ENCODE measurements at places on chromosomes 7 and 10.

- H3K4me3 ChIP-seq, result no peak overlapping the region
- no peak for DNase-seq
- no peaks in the 10 kb centered on the region for H3K4me1 ChIP-seq
- no peaks in the 10 kb centered on the region for H3K36me3 ChIP-seq
- no peaks in the 10 kb centered on the region for H3K27me3 ChIP-seq
Observed at GRCh38 chr10:49441488-49442476, 45.9 kb upstream of the DRGX start.

- H3K4me3 ChIP-seq, result no peak overlapping the region
- H3K4me1 ChIP-seq, result peaks cover 2% of the 10 kb centered on the region
- H3K27ac ChIP-seq, result no peak overlapping the region
- no peaks in the 10 kb centered on the region for H3K27me3 ChIP-seq
- peaks cover 11% of the 10 kb centered on the region for H3K36me3 ChIP-seq
- no peak for DNase-seq
Observed at GRCh38 chr7:130079846-130080394, 9.6 kb downstream of the KLHDC10 start.

- peaks cover 69% of the 10 kb centered on the region for H3K4me1 ChIP-seq
- no peaks in the 10 kb centered on the region for H3K36me3 ChIP-seq
- H3K27me3 ChIP-seq, result no peaks in the 10 kb centered on the region
- no peak overlapping the region for H3K4me3 ChIP-seq
- no peak overlapping the region for H3K27ac ChIP-seq
Observed at GRCh38 chr10:104334561-104334960, 3.7 kb downstream of the ITPRIP start.

GRCh38 chr10:132873395-132873794 is 69.0 kb downstream of the CFAP46 start:
- H3K4me3 ChIP-seq, result no peak overlapping the region
- peaks cover 7% of the 10 kb centered on the region for H3K27me3 ChIP-seq
- no peaks in the 10 kb centered on the region for H3K36me3 ChIP-seq
- H3K27ac ChIP-seq, result no peak overlapping the region
- no peak for DNase-seq

GRCh38 chr7:55193245-55193644 is 171.9 kb upstream of the LANCL2 start:
- H3K4me1 ChIP-seq, result peaks cover 14% of the 10 kb centered on the region
- no peak overlapping the region for H3K4me3 ChIP-seq
- no peaks in the 10 kb centered on the region for H3K27me3 ChIP-seq
- DNase-seq, result no peak
- H3K36me3 ChIP-seq, result peaks cover 13% of the 10 kb centered on the region
- no peak overlapping the region for H3K27ac ChIP-seq

GRCh38 chr10:121525251-121526134 is 72.8 kb downstream of the FGFR2 start:
- DNase-seq, result peak; percentile 82
- no peak overlapping the region for H3K4me3 ChIP-seq
- H3K27me3 ChIP-seq, result peaks cover 46% of the 10 kb centered on the region
- no peaks in the 10 kb centered on the region for H3K36me3 ChIP-seq
- H3K4me1 ChIP-seq, result peaks cover 10% of the 10 kb centered on the region

GRCh38 chr7:142299237-142299781 is 41.5 kb upstream of the PRSS58 start:
- no peak overlapping the region for H3K4me3 ChIP-seq
- H3K36me3 ChIP-seq, result no peaks in the 10 kb centered on the region
- no peaks in the 10 kb centered on the region for H3K4me1 ChIP-seq
- H3K27me3 ChIP-seq, result no peaks in the 10 kb centered on the region
- DNase-seq, result no peak

- no peak overlapping the region for H3K4me3 ChIP-seq
- H3K4me1 ChIP-seq, result no peaks in the 10 kb centered on the region
Observed at GRCh38 chr7:136555933-136556332, 312.5 kb upstream of the CHRM2 start.

DNA sequence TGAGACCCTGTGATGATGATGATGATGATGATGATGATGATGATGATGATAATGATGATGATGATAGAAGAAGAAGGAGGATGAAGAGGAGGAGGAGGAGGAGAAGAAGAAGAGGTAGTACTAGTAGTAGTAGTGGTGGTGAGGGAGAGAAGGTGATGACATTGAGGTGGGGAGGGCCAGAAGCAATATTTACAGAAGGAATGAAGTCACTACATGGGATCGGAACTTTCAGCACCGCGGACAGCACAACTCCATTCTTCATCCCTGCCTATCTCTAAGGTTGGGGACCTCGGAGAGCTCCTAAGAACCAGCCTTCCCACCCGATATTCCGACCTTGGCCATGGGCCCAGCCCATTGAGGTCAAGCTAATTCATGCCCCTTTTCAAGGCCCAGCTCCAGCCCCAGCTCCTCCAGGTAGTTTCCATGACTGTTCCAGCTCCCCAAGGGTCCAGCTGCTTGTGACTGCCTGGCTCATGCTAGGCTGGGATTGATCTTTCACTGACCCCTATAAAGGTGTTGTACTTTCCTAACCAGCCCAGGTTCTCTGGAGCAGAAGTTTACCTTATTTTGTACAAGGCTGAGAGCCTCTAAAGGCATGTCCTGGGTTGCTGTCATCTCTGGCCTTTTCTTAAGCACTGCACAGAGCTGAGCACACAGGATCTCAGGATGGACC is 10.3 kb downstream of the CRHR2 start:
- H3K4me3 ChIP-seq, result no peak overlapping the region
- H3K4me1 ChIP-seq, result no peaks in the 10 kb centered on the region
- H3K36me3 ChIP-seq, result no peaks in the 10 kb centered on the region
- peak; percentile 83 for DNase-seq
- peaks cover 13% of the 10 kb centered on the region for H3K27me3 ChIP-seq

- peaks cover 5% of the 10 kb centered on the region for H3K4me1 ChIP-seq
- no peak overlapping the region for H3K27ac ChIP-seq
- H3K36me3 ChIP-seq, result peaks cover 15% of the 10 kb centered on the region
- no peaks in the 10 kb centered on the region for H3K27me3 ChIP-seq
Observed at GRCh38 chr7:149130572-149131198, 4.6 kb upstream of the ZNF425 start.

- H3K4me1 ChIP-seq, result no peaks in the 10 kb centered on the region
- no peaks in the 10 kb centered on the region for H3K36me3 ChIP-seq
- no peak overlapping the region for H3K4me3 ChIP-seq
Observed at GRCh38 chr7:21134631-21135030, 293.3 kb upstream of the SP4 start.

DNA sequence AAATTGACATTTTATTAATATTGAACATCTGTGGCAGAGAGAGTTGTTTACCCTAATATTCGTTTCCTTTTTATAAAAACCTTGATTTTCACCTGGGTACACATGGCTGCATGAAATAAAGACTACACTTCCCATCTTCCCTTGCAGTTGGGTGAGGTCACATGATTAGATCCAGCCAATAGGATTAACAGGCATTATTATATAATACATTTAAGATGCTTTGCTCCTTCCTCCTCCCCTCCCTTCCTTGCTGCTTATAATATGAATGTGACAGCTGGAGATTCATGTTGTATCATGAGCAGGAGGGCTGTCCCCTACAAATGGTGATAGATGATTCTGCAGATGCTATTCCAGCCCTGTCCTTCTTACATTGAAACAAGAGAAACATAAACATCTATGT is 146.6 kb downstream of the SH2D4B start:
- H3K4me1 ChIP-seq, result no peaks in the 10 kb centered on the region
- H3K27ac ChIP-seq, result no peak overlapping the region
- H3K4me3 ChIP-seq, result no peak overlapping the region

GRCh38 chr7:31058122-31058521 is 6.0 kb downstream of the ADCYAP1R1 start:
- no peak overlapping the region for H3K27ac ChIP-seq
- H3K36me3 ChIP-seq, result no peaks in the 10 kb centered on the region
- H3K4me3 ChIP-seq, result no peak overlapping the region

DNA sequence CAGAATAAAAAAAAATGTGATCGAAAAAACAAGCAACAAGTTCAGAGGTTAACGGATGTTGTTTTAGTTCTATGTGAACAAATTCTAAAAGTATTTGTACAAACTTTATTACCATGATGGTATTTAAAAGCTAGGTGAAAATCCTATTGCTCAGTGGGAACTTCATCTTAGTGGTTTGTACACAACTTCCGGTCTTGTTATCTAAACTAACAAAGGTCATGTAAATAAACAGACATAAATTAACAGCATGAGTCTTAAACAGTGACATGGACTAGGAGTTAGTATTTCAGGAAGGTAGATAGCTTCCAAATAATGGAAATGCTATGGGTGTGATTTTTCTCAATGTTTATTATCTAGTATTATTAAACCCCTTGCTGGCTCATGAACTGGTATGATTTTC is 83.8 kb downstream of the SPAG6 start:
- H3K4me1 ChIP-seq, result peaks cover 20% of the 10 kb centered on the region
- H3K27ac ChIP-seq, result no peak overlapping the region
- peaks cover 4% of the 10 kb centered on the region for H3K27me3 ChIP-seq
- DNase-seq, result no peak
- no peak overlapping the region for H3K4me3 ChIP-seq

GRCh38 chr10:30917789-30918188 is 113.9 kb downstream of the ZNF438 start:
- no peaks in the 10 kb centered on the region for H3K36me3 ChIP-seq
- no peaks in the 10 kb centered on the region for H3K4me1 ChIP-seq
- no peak for DNase-seq
- no peak overlapping the region for H3K4me3 ChIP-seq

GRCh38 chr7:107694386-107694785 is 33.8 kb downstream of the SLC26A4 start:
- H3K27me3 ChIP-seq, result no peaks in the 10 kb centered on the region
- peak overlapping the region; percentile 32 for H3K27ac ChIP-seq
- H3K4me3 ChIP-seq, result no peak overlapping the region
- peaks cover 36% of the 10 kb centered on the region for H3K4me1 ChIP-seq

GRCh38 chr7:87934699-87935383 is 790 bp downstream of the ADAM22 start:
- H3K27me3 ChIP-seq, result peaks cover 7% of the 10 kb centered on the region
- H3K36me3 ChIP-seq, result no peaks in the 10 kb centered on the region
- peak overlapping the region; percentile 79 for H3K4me3 ChIP-seq
- DNase-seq, result peak; percentile 46

GRCh38 chr7:137305901-137306621 is 37.5 kb downstream of the PTN start:
- no peak overlapping the region for H3K4me3 ChIP-seq
- H3K4me1 ChIP-seq, result peaks cover 6% of the 10 kb centered on the region
- no peaks in the 10 kb centered on the region for H3K27me3 ChIP-seq
- no peak overlapping the region for H3K27ac ChIP-seq
- no peaks in the 10 kb centered on the region for H3K36me3 ChIP-seq
- peak; percentile 47 for DNase-seq

DNA sequence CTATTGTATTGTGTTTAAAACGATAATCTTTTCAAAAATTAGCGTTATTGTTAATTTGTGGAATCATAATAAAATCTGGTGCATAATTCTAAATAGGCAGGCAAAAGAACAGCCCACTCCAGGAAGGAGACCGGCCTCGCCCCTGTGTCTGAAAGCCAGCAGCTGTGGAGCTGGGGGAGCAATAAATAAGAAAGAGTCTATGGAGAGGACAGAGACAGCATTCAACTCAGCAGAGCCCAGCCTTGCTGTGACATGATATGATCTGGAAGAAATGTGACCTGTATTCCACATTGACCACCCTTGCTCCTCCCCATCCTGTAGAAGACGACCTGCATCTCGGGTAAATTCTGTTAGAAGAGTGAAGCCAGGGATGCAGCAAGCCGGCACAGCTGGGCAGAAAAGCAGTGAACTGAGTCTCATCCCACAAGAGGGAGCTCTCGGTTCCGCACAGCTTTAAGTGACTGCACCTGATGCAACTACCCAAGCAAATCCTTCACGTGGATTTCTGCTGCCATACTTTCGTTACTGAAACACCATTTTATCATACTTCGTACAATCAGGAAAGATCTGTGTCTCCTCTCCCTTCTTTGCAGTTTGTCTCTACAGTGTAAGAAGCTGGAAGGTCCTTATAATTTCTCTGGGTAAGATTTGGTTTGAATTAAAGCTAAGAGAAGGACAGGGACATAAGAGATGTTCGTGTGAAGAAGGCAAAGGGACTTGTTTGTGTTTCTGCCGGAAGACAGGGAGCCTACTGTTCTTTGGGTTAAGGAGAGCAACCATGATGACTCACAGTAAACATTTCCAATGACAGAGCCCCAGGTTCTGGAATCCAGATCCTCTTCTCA is 427.1 kb downstream of the GPAM start:
- peak; percentile 53 for DNase-seq
- no peak overlapping the region for H3K4me3 ChIP-seq

- H3K4me3 ChIP-seq, result no peak overlapping the region
- no peak overlapping the region for H3K27ac ChIP-seq
- peaks cover 41% of the 10 kb centered on the region for H3K4me1 ChIP-seq
- no peaks in the 10 kb centered on the region for H3K27me3 ChIP-seq
- peak; percentile 27 for DNase-seq
Observed at GRCh38 chr7:1994931-1995330, 237.8 kb downstream of the MAD1L1 start.

GRCh38 chr10:51832652-51833383 is 133.4 kb upstream of the CSTF2T start:
- no peaks in the 10 kb centered on the region for H3K27me3 ChIP-seq
- H3K4me3 ChIP-seq, result no peak overlapping the region
- no peaks in the 10 kb centered on the region for H3K36me3 ChIP-seq
- no peak overlapping the region for H3K27ac ChIP-seq
- DNase-seq, result no peak

DNA sequence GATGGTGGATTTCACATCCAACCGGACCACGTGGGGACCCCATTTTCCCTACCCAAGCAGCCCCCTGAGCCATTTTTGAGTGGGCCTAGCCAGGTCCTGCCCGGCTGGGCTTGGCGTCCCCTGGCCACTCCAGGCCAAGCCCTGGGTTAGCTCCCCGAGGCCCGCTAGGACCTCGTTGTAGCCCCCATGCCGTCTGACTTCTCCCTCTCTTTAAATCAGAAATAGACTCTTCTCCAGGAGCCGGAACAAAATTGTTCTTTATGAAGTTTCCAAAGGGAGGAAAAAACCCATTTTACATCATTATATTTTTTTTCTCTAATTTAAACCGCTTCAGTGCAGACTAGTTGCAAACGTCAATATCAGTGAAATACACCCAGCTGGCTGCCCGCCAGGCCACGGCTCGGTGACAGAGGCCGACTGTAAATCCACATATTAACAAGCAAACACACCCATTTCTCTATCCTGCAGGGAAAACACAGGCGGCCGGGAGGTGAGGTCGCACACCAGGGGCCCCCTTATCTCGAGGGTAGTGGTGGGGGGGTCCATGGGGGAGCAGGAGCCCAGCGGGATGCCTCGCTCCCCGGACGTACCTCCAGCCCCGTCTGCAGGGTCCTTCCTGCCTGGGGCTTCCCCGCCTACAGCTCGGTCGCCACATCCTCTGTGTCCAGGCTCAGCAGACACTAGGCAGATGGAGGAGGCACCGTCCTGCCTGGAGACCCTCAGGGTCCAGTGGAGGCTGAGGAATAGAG is 72.7 kb downstream of the ELFN1 start:
- peak; percentile 72 for DNase-seq
- H3K4me3 ChIP-seq, result no peak overlapping the region
- peaks cover 2% of the 10 kb centered on the region for H3K27me3 ChIP-seq
- H3K4me1 ChIP-seq, result peaks cover 10% of the 10 kb centered on the region
- H3K27ac ChIP-seq, result no peak overlapping the region
